ENCODE measurements at places on chromosomes 6 and 20.
A peak's percentile ranks its signal among the peaks of the same experiment; 100 is the strongest.

DNA sequence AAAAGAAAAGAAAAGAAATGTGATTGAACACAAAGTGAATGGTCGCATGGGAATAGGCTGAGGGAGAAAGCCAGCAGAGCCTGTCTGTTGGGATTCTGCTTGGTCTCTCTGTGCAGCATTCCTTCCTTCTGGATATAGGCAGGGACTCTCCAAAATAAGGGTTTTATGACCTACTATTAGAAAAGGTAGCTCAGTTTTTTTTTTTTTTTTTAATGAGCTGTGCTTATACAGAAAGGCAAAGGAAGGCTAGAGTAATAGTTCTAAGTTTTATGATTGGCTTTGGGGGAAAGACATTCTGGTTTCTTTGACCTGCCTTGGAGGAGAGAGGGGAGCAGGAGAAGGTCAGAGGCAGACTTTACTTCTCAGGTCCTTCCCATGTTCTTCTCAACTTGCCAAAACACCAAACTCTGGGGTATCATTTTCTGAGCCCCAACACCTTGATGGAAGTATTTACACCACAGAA, 18.8 kb upstream of the IER3 start:
- no peak for DNase-seq

GRCh38 chr6:24902782-24903181, 33.0 kb downstream of the RIPOR2 start:
- DNase-seq = peak; percentile 11

DNA sequence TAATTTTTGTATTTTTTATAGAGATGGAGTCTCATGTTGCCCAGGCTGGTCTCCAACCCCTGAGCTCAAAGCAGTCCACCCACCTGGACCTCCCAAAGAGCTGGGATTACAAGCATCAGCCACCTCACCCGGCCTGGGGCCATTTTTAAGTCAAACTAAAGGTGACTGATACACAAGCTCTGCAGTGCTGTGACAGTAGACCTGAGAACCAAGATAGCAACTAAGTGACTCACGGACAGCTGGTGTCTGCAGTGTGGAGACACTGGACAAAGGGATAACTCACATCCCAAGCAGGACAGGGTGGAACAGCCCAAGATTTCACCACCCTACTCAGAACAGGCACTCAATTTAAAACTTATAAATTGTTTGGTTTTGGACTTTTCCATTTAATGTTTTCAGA, 402.5 kb downstream of the CD83 start:
- no peak for DNase-seq

- DNase-seq = peak; percentile 27
Observed at GRCh38 chr20:35561268-35561667, 19.4 kb downstream of the ERGIC3 start.

DNA sequence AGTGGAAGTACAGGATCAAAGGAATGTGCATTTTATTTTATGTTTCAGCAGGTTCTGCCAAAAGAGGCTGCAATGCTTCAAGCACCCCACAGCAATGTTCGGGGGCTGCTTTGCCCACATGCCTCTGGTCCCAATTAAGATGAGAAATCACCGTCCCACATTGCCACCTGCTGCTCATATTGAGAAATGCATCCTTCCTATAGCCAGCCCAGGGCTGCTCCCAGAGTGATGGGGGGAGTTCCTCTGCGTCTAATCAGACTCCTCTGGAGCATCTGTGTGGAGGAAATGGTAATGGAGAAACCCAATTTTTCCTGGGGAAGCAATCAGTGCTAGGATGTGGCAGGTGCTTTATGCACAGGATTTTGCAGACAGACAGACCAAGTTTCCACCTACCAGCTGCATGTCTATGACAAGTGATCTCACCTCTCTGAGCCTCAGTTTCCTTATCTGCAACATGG, 33.7 kb downstream of the PTGIS start:
- DNase-seq = peak; percentile 67

- DNase-seq = no peak
Observed at GRCh38 chr6:151814614-151815013, 7.1 kb downstream of the ESR1 start.

GRCh38 chr6:44076356-44077213, 50.7 kb downstream of the MRPL14 start:
- DNase-seq = no peak

DNA sequence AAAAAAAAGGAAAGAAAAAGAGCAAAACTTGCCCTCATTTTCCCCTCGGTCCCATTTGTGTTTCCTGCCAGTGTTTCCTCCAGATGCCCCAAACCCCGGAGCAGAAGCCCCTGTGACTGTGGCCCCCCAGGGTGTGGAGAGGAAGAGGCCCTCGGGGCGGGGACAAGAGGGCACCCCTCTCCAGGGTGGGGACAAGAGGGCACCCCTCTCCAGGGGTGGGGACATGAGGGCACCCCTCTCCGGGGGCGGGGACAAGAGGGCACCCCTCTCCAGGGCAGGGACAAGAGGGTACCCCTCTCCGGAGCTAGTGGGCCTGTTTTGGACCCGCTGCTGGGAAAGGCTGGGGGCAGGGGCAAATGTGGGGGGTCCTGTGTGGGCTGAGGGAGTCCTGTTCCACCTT, 13.1 kb downstream of the MYT1 start:
- DNase-seq = no peak

GRCh38 chr6:27777614-27778355, 134.4 kb downstream of the OR2B2 start:
- peak; percentile 13 for DNase-seq

- peak; percentile 50 for DNase-seq
Observed at GRCh38 chr6:168355716-168356522, 36.3 kb upstream of the DACT2 start.

- peak; percentile 6 for DNase-seq
Observed at GRCh38 chr20:2729251-2729713, 36.7 kb downstream of the EBF4 start.

- DNase-seq = no peak
Observed at GRCh38 chr20:50330504-50331313, 140.1 kb downstream of the CEBPB start.

DNA sequence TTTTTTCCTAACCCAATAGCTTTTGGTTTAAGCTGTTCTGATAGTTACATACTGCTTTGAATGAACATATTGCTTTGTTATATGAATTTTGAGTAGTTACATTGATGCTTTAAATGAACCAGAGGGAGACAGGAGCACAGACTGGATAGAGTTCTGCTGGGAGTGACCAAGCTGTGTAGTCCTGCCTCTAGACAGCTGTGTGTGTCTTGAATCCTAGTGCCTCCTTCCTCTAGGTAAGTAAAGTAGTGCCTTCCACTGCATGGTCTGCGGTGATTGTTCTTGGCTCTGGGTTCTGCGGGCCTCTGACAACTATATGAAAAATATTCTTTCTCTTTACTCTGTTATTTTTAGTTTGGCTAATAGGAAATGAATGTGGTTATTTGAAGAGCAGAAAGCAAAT, 46.0 kb upstream of the ADGRG6 start:
- DNase-seq = no peak

DNA sequence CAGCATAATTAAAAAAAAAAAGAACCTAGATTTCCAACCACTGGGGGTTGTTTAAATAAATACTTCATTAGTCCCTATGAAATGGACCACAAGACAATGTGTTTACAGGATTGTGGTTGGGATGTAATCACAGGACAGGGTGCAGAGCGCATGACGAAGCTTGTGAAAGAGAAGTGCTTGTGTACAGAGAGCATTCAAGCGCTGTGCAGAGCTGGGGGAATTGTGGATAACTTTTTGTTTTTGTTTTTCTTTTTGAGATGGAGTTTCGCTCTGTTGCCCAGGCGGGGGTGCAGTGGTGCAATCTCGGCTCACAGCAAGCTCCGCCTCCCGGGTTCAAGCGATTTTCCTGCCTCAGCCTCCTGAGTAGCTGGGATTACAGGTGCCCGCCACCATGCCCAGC, 22.3 kb downstream of the LAMA5 start:
- no peak for DNase-seq

GRCh38 chr6:124373386-124373785, 569.7 kb downstream of the NKAIN2 start:
- DNase-seq = no peak

- no peak for DNase-seq
Observed at GRCh38 chr6:87993356-87993755, 54.3 kb upstream of the SPACA1 start.

DNA sequence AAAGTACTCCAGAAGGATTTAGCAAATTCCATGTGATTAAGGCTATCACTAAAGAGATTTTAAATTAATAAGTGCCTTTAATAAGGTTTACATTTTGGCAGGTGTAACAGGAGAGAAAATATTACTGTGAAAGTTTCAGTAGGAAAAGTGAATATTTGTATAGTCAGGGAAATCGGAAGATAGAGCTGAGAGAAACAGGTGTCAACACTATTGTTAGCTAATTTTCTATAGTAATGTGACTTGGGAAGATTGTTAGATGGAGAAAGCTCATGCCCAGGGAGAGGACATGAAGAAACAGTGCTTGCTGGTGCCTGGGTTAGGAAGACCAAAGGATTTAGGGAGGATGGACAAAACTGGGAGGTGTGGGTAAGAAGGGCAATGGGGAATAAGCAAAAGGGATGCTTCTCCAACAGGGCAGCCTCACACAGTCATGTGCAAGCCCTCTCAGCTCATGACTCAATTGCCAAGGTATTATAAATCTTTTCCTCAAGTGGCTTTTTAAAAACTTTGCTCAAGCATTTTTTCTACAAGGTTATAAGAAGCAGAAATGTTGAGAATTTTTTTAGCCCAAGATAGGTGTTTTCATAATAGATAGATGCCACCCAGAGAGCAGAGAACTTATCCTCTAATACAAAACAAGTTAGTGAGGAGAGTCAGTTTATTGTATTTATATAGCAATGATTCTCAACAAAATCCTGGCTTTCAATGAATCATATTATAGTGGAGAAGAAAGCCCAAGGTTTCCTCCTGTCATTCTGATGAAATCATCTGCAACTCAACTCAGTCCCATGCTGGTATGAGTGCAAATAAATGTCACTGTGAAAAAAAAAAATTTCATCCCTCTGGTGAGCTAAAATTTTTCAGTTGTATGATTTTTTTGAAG, 325.2 kb upstream of the NT5E start:
- peak; percentile 67 for DNase-seq

GRCh38 chr6:53593001-53593488, 48.1 kb upstream of the GCLC start:
- DNase-seq = peak; percentile 78

- no peak for DNase-seq
Observed at GRCh38 chr20:17449031-17449430, 82.1 kb downstream of the BFSP1 start.

DNA sequence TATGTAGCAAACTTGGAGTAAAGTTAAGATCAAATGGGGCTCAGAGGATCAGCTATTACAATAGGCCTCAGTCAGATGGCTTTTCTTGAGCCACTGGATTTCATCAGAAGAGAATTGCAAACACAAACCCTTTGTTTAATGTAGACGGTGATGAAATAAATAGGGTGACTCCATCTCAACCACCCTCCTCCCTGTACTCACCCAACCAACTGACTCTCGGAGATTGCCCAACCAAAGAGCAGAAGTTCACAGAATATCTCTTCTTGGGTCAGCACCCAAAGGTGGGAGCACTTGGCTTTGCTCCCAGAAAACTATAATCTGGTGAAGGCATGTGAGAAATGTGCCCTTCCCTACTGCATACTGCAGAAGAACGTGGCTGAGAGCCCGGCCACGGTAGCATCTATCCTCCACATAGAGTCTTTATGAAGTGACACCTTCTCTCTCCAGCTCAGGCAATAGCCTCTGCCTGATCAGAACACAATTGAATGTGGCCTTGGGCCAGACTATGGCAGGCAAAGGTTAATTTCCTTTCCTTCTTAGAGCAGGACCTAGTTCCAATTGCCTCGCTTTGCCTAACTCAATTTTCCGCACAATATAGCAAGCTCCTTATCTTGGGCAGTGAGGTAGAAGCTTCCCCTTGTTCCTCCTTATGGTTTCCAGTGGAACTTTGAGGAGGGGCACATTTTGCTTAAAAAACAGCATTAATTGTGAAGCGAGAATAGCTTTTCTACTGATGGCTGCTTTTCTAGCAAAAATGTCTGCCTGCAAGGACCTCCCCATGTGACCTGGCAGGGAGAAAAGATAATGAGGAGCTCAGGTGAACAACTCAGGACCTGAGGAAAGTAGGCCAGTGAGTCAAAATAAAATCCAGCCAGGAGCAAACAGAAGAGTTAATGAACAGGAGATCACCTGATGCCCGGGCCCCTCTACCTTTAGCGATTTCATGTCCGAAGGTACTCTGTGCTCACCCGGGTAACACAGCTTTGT, 79.4 kb downstream of the GFOD1 start:
- DNase-seq = peak; percentile 91

DNA sequence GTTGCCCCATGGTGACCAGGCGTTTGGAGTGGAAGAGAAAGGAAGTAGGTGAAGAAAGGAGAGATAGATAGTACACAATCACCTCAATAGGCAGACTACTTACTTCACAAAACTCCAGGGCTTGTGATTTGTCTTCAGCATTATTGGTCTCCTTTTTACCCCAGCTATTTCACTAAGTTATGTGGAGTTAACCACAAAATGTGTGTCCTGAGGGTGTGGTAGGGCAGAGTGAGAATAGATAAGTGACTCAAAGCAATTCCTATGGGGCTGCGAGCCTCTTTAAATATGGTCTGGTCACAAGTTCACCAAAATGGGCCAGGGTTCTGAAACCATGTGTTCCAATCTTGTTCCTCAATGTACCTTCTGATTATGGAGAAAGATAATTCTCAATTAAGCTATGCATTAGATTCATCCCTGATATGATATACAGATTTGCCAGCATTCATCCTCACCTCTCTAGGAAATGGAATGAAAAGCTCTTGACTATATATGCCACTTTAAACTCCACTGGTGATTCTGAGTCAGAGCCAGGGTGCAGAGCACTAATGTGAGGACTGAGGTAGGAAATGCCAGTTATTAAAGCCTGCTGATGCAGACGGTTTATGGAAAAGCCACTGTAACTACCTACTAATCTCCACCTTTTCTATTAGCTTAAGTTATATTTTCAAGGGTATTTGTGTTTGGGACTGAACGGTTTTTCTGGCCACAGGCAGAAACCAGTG, 310.6 kb upstream of the MANEA start:
- no peak for DNase-seq

GRCh38 chr20:44745598-44746366, at the start of gene KCNK15:
Gene KCNK15, plus strand, starts transcription at chr20:44745865. Its CDS starts 46 bp downstream, at chr20:44745911.
- DNase-seq = no peak

DNA sequence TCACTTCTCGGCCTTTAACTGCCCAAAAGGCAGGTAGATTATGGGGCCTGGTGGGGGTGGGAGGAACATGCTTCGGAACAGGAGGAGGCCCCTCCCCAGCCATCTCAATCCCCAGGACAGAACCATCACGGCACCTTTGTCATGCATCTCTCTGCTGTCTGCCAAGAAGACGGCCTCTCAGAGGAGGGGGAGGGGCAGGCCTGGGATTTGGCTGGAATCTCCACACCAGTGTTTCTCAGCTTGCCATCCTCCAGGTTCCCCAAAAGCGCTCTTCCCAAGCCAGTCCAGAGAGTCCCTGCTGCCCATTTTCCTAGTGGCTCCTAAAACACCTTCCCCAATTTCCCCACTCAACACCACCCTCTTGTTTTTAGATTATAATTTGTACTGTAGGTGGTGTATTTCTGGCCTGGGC, 2.5 kb upstream of the POU5F1 start:
- DNase-seq = no peak

GRCh38 chr6:117072134-117072533, 193.2 kb upstream of the VGLL2 start:
- no peak for DNase-seq

GRCh38 chr6:100281471-100281901, 183.2 kb downstream of the SIM1 start:
- no peak for DNase-seq

Data from fibroblast of the aortic adventitia (primary cell).